Muscle of arm (tissue), 14 donors: ENCODE measurements at places on chromosomes 2 and 18. TPM values are rescaled to one million over a fixed set of nuclear protein-coding genes. Genes with fewer than 3 reads are reported as not detected.

The DYSF gene
- polyA plus RNA-seq = 135 TPM

The MARCO gene
- 1.7 TPM for polyA plus RNA-seq

The TNFAIP6 gene
- 14.2 TPM for polyA plus RNA-seq

The PSMA8 gene
- not detected for polyA plus RNA-seq
